Foreskin keratinocyte (primary cell): ENCODE measurements at places on chromosomes 16 and 17. TPM values are rescaled to one million over a fixed set of nuclear protein-coding genes. Genes with fewer than 3 reads are reported as not detected.

Gene TMC5
- total RNA-seq = 0.21 and 0.65 TPM in 2 replicates

Gene ANKRD40CL
- total RNA-seq = not detected in 2 replicates

Gene ENGASE
- total RNA-seq = 11.2 and 11.7 TPM in 2 replicates

Gene TMEM106A
- 1.6 and 2.6 TPM in 2 replicates for total RNA-seq

Gene CA7
- total RNA-seq = not detected in 2 replicates

Gene ARL4D
- total RNA-seq = 21.9 and 24.6 TPM in 2 replicates

Gene SLC52A1
- 0.71 and 0.85 TPM in 2 replicates for total RNA-seq

- DNase-seq = peak; percentile 25
These were observed 4.0 kb upstream of the BRD7 start for GRCh38 chr16:50372611-50373344.

- no peak for DNase-seq
These were observed 27.5 kb upstream of the HELZ start for GRCh38 chr17:67272312-67273047.

- DNase-seq = no peak
These were observed 385.2 kb upstream of the ZFHX3 start for GRCh38 chr16:73432850-73433730.

DNA sequence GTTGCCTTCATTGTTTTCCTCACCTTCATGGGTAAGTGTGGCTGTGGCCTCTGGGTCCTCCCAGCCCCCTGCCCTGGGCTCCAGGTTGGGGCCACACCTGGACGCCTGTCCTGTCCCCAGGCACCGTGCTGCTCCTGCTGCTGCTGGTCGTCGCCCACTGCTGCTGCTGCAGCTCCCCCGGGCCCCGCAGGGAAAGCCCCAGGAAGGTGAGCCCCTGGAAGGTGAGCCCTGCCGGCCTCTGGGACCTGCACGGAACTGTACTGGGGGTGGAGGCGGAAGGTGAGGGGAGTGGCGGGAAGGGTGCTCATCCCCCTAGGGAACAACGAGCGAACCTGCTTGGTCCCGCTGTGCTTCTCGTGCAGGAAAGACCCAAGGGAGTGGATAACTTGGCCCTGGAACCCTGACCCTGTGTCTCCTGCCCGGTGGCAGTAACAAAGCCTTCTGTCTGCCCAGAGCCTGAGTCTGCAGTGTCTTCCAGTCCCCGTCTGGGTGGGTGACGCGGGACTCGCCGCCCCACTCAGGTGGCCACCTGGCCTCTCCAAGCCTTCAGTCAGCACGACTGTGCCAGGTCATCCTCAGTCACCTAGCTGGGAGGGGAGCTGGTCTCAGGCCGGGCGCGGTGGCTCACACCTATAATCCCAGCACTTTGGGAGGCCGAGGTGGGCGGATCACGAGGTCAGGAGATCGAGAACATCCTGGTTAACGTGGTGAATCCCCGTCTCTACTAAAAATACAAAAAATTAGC, 831 bp downstream of the SMIM22 start:
- DNase-seq = no peak

DNA sequence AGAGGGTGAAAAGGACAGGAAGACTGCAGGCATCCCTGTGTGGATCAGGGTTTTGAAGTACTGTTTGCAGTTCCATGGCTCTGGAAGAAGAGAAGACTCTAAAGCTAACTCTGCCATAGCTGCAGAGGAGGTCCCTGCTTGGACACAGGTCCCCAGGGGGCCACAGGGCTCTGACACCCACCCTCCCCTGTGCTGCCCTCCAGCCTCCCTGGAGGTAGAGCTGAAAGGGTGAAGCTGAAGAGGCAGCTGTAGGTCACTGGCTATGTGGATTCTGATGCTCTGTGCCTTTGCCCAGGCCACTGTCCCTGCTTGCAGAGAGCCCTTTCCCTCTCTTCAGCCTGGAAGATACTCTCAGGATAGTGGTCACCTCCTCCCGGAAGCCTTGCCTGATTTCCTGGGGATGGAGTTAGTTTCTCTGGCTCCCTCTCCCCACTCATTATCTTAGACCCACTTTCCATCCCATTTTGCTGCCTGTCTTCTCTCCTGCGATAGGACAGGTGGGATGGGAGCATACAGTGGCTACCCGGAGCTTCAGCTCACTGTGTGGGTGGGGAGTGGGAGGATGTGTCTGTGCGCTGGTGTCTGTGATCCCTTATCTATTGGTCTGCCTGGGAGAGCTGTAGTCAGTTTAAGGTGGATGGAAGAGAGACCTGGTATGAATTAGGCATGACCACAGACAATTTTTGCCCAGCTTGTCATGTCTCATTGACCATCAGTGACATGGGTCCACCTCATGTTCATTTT, 89.8 kb upstream of the TMEM97 start:
- DNase-seq = no peak

DNA sequence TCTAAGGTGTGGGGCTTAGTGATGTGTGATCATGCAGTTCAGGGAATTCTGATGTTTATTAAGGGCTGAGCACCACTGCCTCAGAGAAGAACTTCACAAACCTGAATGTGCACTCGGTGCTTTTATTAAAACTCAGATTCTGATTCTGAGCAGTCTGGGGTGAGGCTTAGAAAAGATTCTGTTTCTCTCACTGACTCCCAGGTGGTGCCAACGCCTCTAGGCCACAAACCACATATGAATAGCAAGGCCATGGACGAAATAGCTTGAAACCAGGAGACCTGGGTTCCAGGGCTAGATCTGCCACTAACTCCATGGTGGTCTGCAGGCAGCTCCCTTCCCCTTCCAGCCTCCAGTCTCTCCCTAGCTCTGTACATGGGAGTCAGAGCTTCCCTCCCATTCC, 169.1 kb downstream of the HS3ST3B1 start:
- no peak for DNase-seq

DNA sequence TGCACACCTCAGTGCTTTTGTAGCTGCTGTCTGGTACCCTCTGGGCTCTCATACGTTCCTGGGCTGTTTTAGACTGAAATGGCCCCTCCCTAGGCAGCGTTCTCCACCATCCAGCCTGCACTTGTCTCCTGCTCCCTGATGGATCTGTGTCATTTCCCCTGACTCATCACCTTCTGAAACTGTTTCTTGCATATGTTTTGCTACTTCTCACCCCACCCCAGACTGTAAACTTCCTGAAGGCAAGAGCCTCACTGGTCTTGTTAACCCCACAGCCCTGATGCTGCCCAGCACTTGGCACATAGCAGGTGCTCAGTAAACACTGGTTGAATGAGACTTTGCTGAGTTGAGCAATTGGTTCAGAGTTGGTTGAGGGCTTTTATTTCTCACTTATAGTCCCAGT, 78.7 kb downstream of the CRISPLD2 start:
- peak; percentile 79 for DNase-seq

DNA sequence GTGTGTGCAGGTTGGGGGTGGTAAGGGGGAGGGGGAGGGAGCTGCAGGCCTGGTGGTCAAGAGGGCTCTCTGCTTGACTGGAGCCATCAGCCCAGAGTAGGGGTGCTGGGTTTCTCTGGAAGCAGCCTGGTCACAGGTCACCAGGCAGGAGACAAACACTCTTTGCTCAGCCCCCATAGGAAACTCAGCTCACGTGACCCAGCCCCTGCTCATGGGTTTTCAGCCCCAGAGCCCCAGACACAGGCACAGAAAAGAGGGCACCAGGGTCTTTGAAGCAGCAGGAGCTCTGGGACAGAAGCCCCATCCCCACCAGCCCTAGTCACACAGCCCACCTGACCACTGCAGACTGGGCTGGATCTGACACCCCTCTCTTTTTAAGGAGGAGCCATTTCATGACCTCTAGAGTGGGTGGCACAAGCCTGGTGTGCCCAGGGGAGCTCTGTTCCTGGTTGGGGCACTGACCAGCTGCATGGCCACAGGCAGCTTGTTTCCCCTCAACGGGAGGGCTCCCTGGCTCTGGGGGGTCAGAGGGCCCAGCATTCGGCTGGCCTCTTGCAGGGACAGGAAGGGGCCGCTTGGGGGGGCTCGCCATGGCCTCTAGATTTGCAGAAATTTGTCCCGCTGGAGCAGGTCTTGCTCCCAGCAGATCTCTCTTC, 13.8 kb upstream of the CD79B start:
- no peak for DNase-seq

DNA sequence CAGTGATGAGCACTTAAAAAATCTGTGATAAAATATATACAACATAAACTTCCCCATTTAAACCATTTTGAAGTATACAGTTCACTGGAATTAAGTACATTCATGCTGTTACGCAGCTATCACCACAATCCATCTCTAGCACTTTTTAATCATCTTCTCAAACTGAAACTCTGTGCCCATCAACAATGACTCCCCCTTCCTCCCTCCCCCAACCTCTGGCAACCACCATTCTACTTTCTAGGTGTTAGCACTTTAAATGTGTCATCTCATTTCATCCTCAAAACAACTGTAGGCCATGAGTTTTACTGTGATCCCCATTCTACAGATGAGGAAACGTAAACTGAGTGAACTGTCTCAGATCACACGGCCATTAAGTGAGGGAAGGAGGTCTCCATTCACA, 13.8 kb upstream of the TMEM98 start:
- no peak for DNase-seq

GRCh38 chr17:12917399-12917798, 100.4 kb downstream of the ELAC2 start:
- no peak for DNase-seq

GRCh38 chr17:16491703-16492612, at the start of gene LRRC75A:
TSS of gene LRRC75A (minus strand) at chr17:16492193. CDS start at chr17:16491990, 203 bp downstream.
- DNase-seq = no peak

DNA sequence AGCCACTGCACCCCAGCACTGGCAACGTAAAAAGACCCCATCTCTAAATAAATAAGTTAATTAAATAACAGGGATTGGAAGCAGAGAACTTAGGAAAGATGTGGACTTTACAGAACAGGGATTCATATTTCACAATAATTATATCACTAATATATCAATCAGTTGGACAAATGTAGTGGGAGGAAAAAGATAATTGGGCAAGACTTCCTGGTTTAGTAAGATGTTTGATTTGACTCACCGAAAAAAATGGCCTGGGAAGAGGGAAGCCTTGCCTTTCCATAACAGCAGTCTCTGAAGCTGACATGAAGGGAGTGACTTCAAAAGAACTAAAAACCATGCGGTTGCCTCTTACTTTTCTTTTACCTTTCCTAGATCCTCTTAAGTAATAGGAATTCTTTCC, 15.2 kb upstream of the C17orf78 start:
- DNase-seq = peak; percentile 42

- DNase-seq = no peak
These were observed 7.9 kb downstream of the KATNB1 start for GRCh38 chr16:57743458-57743857.

- DNase-seq = no peak
These were observed 1.8 kb downstream of the ITGAX start for GRCh38 chr16:31356566-31357323.

GRCh38 chr17:61955619-61956018, 27.8 kb upstream of the INTS2 start:
- no peak for DNase-seq

DNA sequence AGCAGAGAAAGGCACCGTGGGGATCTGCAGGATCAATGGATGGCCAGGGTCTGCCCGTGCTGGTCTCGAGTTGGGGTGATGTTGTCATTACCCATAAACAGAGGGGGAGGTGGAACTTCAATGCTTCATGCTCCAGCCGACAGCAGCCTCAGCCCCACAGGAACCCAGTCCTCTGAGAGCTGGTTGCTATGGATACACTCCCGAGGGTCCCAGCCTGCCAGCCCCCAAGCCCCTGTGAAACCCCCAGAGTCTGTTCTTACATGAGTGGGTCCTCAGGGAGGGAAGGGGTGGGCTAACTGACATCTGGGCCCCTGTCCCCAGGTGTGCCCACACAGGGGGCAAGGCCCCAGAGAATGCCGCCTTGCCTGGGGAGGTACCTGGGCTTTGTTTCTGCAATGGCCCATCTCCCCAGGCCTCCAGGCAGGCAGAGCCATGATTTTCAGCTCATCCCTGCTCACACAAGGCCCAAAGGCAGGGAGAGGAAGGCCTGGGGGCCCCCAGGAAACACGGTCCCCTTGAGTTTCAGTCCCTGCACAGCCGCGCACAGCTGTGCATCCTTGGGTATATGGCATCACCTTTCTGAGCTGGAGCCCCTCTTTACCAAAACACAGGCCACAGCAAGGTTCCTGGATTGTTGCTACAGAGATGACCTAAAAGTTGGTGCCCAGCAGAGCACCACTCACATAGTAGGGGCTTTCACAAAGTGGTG, 223.7 kb downstream of the ZNF423 start:
- no peak for DNase-seq

- no peak for DNase-seq
These were observed 40.3 kb downstream of the WNT3 start for GRCh38 chr17:46777943-46778915.

- no peak for DNase-seq
These were observed 32.4 kb downstream of the RAB11FIP3 start for GRCh38 chr16:457732-458400.

DNA sequence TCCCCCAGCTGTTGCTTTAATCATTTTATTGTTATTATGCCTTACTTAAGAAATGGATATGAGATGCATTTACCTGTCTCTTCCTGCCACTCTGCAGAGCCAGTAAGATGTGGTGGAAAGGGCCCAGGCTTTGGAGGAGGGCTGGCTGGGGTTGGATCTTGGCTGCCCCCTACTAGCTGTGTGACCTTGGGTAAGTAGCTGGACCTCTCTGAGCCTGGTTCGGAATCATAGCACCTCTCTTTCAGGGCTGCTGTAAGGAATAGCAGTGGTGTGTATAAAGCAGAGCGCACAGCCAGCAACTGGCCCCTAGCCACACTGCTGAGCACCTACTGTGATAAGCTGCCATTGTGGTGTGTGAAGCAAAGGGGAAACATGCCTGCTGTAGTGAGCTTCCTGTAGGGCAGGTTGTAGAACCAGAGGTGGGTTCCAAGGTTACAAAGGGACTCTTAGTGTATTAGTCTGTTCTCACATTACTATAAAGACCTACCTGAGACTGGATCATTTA, 23.9 kb downstream of the MAPT start:
- no peak for DNase-seq

- no peak for DNase-seq
These were observed 15.5 kb upstream of the MMD start for GRCh38 chr17:55437159-55437605.

DNA sequence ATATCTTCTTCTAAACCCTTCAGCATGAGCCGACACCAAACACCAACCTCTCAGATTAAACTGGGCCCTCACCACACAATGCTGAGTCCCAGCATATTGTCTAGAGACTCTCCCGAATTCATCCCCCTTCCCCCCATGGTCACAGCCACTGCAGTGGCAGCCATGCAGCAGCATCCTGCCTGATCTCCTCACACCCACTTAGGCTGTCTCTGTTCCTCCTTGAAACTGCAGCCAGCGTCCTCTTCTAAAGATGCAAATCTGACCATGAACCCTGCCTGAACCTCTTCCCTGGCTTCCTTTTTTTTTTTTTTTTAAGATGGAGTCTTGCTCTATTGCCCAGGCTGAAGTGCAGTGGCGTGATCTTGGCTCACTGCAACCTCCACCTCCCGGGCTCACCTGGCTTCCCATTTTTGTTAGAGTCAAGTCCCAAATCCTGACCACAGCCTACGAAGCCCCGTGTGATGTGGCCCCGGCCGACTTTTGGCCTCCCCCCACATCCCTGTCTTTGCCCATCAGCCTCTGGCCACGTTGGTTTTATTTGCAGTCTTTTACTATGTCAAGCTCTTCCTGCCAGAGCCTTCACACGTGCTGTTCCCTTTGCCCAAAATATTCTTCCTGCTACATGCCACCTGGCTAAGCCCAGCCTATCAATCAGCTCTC, 2.8 kb downstream of the FA2H start:
- DNase-seq = no peak

- no peak for DNase-seq
These were observed 44.3 kb downstream of the ERN1 start for GRCh38 chr17:64085650-64086005.
